Right renal cortex interstitium (tissue), 3 donors: ENCODE measurements at places on chromosomes 6 and 20. TPM values are rescaled to one million over a fixed set of nuclear protein-coding genes. Genes with fewer than 3 reads are reported as not detected.
A peak's percentile ranks its signal among the peaks of the same experiment; 100 is the strongest.

GRCh38 chr6:143969077-143969476 lies 39.0 kb downstream of the PLAGL1 start:
- DNase-seq: no peak

DNA sequence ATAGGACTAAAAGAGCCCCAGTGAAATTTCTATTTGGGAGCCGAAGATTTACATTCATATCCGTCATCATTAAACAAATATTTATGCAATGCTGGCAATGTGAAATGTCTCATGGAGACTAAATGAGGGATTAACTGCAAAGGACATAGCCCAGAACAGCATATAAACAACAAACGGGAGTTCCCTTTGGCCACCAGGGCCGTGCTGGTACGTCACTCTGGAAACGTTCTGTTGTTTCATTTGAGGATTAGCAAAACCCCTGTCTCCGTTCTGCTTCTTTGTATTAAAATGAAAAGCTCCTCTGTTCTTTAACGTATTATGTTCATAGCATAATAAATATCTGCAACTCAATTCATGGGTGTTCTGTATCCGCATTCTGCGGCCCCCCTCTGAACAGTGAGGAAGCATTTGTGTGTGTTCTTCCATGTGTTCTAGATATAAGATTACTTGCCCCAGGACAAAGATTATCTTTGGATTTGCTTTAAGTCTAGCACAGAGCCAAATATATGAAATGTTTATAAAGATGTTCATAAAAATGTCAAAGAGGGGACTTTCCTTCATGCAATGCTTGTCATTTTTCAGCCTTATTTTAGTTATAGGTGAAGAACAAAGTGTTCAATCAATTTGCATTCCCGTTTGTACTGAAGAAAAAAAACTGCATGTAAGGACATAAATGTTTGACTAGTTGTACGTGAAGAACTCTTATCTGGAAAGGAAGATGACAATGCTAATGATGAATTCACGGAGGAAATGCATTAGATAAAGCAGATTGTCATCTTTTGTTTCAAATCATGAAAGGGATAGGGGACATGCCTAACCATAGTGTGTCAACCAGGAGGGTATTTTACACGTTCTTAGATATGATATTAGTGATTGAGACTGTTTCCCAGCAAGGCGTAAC lies 90.0 kb upstream of the TNFAIP3 start:
- DNase-seq: no peak

DNA sequence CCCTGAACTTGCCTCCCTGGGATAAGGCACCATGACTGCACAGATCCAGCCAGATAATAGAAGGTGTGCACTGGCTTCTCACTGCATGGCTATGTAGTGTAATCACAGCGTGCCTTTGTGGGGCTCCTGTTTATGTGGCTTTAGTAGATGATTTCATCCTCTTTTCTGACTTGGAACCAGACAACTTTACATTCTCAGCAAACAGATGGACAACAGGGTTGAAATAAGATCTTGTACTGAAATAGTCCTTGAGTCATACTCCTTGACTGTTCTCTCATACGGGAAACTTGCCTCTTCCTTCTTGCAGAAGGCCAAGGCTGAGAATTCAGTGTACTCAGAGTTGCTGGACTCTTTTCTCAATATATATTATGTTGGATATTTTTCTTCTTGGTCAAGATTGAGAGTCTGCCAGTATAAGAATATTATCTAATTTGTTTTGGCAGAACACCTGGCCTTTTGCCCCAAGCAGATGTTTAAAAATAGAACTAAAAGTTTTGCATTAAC lies 25.0 kb upstream of the RNF144B start:
- no peak for DNase-seq

GRCh38 chr20:60316476-60317158 lies 358.4 kb downstream of the CDH26 start:
- no peak for DNase-seq

GRCh38 chr6:104326173-104327001 lies 533.3 kb downstream of the HACE1 start:
- DNase-seq: no peak

- peak; percentile 90 for DNase-seq
Measured at GRCh38 chr6:89638320-89639195, at the start of gene LYRM2. TSS of gene LYRM2 (minus strand) at chr6:89638747. CDS start at chr6:89638716, 31 bp downstream.

- no peak for DNase-seq
Measured at GRCh38 chr20:10192171-10192570, 26.5 kb upstream of the SNAP25 start.

DNA sequence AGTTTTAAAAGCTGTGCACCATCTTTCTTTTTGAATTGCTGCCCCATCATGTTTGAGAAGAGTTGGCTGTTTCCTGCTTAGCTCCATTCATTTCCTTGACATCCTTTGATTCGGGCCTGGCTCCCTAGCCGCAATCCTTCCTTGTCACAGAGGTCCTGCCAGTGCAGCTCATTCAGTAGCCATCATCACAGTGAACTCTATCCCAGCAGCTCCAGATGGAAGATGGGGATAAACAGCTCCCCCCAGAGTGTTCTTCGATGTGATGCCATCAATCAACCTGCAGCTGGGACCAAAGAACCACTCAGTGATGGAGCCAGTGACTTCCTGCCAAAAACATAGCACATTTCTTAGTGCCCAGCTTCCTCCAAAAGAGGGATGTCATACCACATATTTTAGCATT lies 158.8 kb downstream of the FRK start:
- peak; percentile 7 for DNase-seq

- no peak for DNase-seq
Measured at GRCh38 chr6:136095986-136096385, 154.1 kb downstream of the MTFR2 start.

GRCh38 chr20:8427419-8428040 lies 295.5 kb downstream of the PLCB1 start:
- DNase-seq: no peak

GRCh38 chr20:63492518-63492917 lies 6.4 kb downstream of the EEF1A2 start:
- no peak for DNase-seq

DNA sequence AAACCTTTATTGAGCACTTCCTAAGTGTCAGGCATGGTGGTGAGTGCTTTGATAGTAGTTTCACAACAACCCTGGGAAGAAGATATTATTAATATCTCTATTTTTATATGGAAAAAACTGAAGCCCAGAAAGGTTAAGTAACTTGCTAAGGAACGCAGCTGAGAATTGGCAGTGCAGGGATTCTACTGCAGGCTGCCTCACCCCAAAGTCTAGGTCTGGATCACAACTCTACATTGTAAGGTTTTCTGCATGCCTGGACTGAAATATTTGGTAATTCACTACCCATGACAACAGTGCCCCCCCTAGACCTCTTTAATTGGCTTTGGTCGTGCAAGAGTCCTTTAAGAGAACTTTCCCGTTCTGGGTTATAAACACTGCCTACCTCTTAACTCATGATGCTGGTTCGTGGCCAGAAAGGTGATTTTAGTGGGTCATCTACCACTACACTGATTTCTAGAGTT lies 67.1 kb upstream of the KCNQ5 start:
- no peak for DNase-seq

GRCh38 chr20:56111961-56112730 lies 106.8 kb upstream of the CBLN4 start:
- no peak for DNase-seq

DNA sequence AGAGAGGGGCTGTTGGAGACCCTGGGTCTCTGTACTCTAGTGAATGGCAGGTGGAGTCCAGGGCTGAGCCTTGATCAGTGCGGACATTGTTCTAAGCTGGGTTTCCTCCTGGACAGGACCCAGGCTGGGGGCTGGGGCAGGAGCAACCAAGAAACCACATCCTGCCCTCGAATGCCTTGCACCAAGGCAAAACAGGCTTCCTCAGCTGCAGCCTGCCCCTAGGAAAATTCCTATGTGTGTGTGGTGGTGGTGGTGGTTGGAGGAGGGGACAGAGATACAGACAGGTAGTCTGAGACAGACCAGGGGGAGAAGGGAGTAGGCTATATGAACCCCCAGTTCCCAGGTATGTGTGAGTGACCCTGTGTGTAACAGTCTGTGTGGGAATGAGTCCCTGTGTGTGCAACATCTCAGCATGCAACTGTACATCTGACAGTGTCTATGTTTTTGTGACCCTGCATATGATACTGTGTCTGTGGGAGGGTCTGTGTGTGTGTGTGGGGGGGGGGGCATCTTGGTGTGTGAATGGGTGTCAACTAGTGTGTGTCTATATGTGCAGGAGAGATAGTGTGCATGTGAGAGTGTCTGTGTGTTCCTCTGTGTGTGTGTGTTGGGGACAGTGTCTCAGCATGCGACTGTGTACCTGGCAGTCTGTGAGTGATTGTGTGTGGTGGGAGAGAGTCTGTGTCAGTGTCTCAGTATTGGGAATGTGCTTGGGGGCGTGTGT lies 3.0 kb downstream of the GLP1R start:
- no peak for DNase-seq

DNA sequence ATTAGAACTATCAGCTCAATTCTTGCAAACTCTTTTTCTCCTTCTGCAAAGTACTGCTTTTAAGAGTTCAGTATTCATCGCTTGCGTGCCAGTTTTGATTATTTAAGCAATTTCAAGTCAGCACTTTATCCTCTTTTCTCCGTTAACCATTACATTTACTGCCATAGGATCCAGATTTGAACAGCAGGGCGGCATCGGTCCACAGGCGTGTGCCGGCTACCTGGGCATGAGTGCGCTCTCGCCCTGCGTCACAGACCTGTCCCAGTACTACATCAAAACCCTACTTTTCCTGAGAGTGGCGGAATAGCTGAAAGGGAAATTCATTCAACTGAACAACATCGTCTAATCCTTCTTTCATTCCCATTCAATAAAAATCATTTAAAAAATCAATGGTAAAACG lies 53.4 kb downstream of the MYLK4 start:
- DNase-seq: no peak

- DNase-seq: no peak
Measured at GRCh38 chr6:1283501-1283900, 28.4 kb upstream of the FOXQ1 start.

DNA sequence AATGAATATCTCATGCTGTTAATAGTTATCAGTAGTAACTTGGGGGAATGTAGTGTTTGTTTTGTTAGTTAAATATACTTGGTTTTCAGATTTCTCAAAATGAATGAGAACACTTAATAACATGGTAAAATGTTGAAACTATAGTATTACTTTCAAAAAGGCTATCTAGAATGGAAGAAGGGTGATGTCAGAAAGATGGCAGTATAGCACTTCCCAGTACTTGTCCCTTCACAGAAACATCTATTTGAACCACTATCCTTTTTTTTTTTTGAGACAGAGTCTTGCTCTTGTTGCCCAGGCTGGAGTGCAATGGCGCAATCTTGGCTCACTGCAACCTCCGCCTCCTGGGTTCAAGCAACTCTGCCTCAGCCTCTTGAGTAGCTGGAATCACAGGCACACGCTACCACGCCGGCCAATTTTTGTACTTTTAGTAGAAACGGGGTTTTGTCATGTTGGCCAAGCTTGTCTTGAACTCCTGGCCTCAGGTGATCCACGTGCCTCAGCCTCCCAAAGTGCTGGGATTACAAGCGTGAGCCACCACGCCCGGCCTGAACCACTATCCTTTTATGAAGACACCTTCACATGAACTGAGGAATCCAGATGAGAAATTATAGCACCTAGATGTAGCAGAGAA lies 4.7 kb upstream of the ECHDC1 start:
- no peak for DNase-seq

GRCh38 chr6:132365281-132365907 lies 35.9 kb downstream of the MOXD1 start:
- DNase-seq: no peak

GRCh38 chr20:63115651-63116411 lies 100.1 kb downstream of the YTHDF1 start:
- DNase-seq: no peak

DNA sequence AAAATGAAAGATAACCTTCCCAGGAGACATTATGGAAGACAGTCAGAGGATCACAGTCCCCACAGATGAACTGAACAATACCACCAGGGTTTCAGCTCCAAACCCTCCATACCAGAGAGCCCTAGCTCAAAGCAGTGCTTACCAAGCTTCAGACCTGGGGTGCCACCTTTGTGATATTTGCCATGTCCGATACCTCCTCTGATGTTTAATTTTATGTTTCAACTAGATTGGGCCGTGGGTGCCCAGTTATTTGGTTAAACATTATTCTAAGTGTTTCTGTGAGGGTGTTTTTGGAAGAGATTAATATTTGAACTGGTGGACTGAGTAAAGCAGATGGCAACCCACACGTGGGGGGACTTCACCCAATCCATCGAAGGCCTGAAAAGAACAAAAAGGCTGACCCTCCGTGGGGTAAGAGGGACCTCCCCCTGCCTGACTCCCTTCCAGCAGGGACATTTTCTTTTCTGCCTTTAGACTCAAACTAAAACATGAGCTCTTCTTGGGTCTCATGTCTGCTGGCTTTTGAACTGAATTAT lies 11.8 kb downstream of the SCML4 start:
- DNase-seq: no peak

GRCh38 chr6:106167096-106167814 lies 81.1 kb downstream of the PRDM1 start:
- DNase-seq: no peak

GRCh38 chr20:7930343-7930742 lies 9.9 kb downstream of the HAO1 start:
- no peak for DNase-seq

DNA sequence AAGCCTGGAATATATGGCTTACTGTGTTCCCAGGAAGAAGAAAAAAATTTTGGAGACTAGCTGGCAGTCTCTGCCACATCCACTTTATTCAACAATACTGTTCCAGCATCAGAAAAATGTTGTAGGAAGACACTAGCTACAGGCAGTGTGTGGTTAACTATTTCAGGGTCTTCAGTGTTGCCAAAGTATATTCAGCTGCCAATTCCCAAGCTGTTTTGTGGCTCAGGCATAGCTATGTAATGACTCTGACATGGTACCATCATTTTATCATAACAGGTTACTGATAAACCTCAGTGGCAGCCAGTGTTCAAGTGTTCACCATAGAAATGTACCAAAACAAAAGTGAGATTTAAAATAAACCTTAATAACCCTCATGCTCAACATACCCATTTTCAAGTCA lies 503.1 kb downstream of the ADGRB3 start:
- no peak for DNase-seq

DNA sequence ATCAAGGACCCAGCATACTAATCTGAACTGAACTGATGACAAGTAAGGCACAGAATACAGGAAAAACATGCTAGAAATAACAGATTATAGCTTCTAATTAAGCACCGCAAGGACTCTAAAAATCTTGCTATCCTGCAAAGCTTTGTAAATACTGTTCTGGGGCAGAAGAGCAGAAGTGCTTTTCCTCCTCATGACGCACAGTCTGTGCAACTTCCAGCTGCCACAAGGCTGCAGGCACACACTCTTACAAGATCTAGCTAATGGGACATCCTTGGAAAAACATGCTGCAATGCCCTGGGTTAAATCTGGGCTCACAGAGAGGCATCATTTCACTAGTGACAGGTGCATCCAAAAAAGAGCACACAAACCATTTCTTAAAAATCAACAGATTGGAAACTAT lies 188.6 kb downstream of the GJA10 start:
- DNase-seq: no peak

PRR18 gene
- 0.25 TPM for polyA plus RNA-seq

NFYA gene
- polyA plus RNA-seq: 53.6 TPM

ABHD16B gene
- not detected for polyA plus RNA-seq

LCA5 gene
- polyA plus RNA-seq: 11.7 TPM

BACH2 gene
- 9.1 TPM for polyA plus RNA-seq

MCHR2 gene
- not detected for polyA plus RNA-seq

PAK5 gene
- polyA plus RNA-seq: 0.69 TPM

GJA10 gene
- not detected for polyA plus RNA-seq

SLC35D3 gene
- 0.11 TPM for polyA plus RNA-seq

MICB gene
- polyA plus RNA-seq: 1.4 TPM

C6orf15 gene
- polyA plus RNA-seq: not detected

BPIFB2 gene
- not detected for polyA plus RNA-seq

SUPT3H gene
- polyA plus RNA-seq: 23.8 TPM

TP53TG5 gene
- polyA plus RNA-seq: 0.79 TPM
